Naive thymus-derived CD4-positive, alpha-beta T cell (primary cell): ENCODE measurements at places on chromosomes 2 and 18. TPM values are rescaled to one million over a fixed set of nuclear protein-coding genes. Genes with fewer than 3 reads are reported as not detected.

The NT5C1B gene
- total RNA-seq = not detected

The CDH20 gene
- not detected for total RNA-seq

The ASB18 gene
- not detected for total RNA-seq

The ZNF521 gene
- 1.1 TPM for total RNA-seq

The CROCC2 gene
- not detected in 2 replicates for total RNA-seq

The EPHA4 gene
- 42.8 TPM for total RNA-seq

The SFXN5 gene
- total RNA-seq = 12.0 TPM

The VAMP5 gene
- total RNA-seq = 37.0 TPM

The CD226 gene
- 45.9 TPM for total RNA-seq

DNA sequence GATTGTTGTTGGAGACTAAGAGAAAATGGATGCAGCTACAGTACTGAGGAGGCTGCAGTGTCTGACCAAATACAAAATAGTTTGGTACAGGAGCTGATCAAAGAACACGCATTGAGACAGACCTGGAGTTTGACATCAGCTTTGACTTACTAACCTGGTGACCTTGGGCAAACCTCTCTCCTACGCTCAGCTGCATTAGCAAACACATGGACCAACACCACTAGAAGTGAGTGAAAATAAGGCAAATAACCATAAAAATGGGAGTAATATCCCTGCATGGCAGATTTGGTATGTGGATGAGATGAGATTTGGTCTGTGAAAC, 126.5 kb downstream of the LPIN1 start:
- no peak overlapping the region for H3K4me3 ChIP-seq
- H3K27me3 ChIP-seq = no peaks in the 10 kb centered on the region
- H3K27ac ChIP-seq = no peak overlapping the region
- no peaks in the 10 kb centered on the region for H3K36me3 ChIP-seq
- no peaks in the 10 kb centered on the region for H3K4me1 ChIP-seq
- no peak for DNase-seq

DNA sequence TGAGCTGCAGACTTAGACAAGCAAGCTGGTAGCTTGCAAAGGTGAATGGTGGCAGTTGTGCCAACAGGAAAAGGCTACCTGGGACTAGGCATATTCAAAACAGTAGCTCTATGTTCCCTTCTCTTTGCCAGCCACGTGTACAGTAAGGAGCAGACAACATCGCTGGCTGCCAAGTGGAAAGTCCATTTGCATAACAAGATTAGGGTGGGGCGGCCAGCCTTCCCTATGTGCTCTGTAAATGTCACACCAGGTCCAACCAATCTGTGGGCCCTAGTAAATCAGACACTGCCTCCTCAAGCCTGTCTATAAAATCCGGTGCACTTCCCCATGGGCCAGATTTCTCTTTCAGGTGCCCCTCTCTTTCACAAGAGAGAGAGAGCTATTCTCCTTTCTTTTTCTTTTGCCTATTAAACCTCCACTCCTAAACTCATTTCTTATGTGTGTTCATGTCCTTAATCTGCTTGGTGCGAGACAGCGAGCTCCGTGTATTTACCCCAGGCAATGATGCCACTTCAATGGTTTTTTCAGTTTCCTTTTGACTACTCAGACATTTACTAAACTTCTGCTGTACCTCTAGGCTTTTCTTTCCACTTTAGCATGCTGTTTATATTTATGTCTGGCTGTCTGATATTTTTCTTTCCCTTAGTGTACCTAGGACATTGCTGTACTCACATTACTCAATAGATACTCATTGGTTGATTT, 297.4 kb upstream of the GCFC2 start:
- H3K36me3 ChIP-seq = no peaks in the 10 kb centered on the region
- H3K27ac ChIP-seq = no peak overlapping the region
- no peaks in the 10 kb centered on the region for H3K4me1 ChIP-seq
- DNase-seq = no peak

DNA sequence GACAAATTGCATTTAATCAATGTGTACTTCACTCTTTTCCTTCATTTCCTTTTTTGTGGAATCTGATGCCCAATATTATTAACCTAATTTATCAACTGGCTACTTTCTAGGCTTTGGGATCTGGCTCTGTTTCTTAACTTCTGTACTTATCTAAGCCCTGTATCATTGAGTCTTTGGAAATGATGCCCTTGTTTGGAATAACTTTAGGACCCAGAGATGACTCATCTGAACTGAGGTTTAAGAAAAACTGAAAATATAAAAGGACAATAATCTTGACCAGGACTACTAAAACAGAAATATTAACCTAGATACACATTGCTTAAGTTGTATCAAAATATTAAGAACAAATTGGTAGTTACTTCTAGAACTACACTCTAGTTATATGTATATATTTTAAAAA, 600.8 kb downstream of the CPS1 start:
- DNase-seq = no peak
- H3K36me3 ChIP-seq = no peaks in the 10 kb centered on the region
- no peak overlapping the region for H3K27ac ChIP-seq
- H3K4me3 ChIP-seq = no peak overlapping the region
- H3K4me1 ChIP-seq = no peaks in the 10 kb centered on the region

DNA sequence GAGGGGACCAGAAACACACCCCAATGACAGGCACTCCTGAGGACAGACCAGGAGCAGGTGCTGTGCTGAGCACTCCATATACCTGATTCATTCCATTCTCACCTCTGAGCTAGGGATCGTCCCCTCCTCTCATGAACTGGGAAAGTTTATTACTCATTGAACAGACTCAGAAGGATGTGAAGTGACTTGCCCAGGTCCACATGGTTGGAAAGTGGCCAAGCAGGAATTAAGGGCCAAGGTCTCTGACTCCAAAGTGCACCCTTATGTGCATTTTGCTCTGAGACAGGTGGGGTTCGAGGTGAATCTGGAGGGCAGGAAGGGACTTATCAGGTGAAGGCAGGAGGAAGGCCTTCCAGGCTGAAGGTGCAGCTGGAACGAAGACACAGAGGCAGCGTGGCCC, 25.1 kb upstream of the PLB1 start:
- H3K4me1 ChIP-seq = peaks cover 9% of the 10 kb centered on the region
- no peak overlapping the region for H3K27ac ChIP-seq
- DNase-seq = no peak
- H3K36me3 ChIP-seq = no peaks in the 10 kb centered on the region
- H3K4me3 ChIP-seq = no peak overlapping the region
- no peaks in the 10 kb centered on the region for H3K27me3 ChIP-seq

DNA sequence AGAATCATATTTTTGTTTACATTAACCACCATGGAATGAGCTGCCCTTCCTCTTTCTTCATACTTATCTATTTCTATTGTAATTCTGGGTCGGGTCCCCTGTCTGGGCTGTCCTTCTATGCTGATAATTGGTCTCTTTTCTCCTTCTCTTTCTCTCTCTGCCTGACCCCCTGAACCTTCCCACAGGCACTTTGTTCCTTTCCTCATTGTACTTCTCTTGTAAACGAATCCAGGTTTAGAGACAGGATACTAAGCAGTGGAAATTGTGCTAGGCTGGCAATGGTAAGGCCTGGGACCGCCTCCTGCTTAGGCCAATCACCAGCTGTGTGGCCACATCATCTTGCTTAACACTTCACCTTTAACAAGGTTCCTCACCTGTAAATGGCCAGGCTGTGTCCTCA, 137.0 kb downstream of the ZNF532 start:
- no peak overlapping the region for H3K27ac ChIP-seq
- no peak for DNase-seq
- no peaks in the 10 kb centered on the region for H3K4me1 ChIP-seq
- no peaks in the 10 kb centered on the region for H3K36me3 ChIP-seq

- no peaks in the 10 kb centered on the region for H3K27me3 ChIP-seq
- no peak overlapping the region for H3K27ac ChIP-seq
- H3K4me3 ChIP-seq = no peak overlapping the region
- peaks cover 8% of the 10 kb centered on the region for H3K4me1 ChIP-seq
These were observed 64.2 kb downstream of the TRIP12 start for GRCh38 chr2:229857634-229858033.

DNA sequence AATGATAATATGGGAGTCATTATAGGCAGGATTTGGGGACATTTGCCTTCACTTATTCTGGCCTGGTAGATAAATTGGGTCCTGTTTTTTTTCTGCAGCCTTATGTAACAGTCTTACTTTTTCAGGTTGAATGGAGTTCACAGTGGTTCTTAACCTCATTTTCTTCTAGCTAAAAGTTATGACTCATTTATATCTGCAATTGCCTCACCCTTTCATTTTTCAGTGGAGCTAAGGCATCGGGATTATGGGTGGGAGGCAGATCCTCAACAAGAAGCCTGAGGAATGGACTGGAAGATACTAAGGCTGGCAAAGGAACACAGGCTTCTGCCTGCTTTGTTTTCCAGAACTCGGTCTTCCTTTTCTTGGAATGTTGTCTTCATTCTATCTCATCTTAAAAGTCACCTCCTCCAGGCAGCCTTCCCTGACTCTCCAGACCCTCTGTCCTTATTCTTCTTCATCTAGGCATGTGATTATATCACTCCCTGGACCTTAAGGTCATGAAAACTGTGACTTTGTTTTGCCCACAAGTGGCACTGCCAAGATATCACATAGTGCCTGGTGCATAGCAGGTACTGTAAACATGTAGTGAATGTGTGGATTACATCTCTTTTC, 41.0 kb upstream of the ACSL3 start:
- H3K27me3 ChIP-seq = no peaks in the 10 kb centered on the region
- no peak for DNase-seq
- H3K36me3 ChIP-seq = no peaks in the 10 kb centered on the region
- H3K27ac ChIP-seq = no peak overlapping the region
- no peaks in the 10 kb centered on the region for H3K4me1 ChIP-seq

DNA sequence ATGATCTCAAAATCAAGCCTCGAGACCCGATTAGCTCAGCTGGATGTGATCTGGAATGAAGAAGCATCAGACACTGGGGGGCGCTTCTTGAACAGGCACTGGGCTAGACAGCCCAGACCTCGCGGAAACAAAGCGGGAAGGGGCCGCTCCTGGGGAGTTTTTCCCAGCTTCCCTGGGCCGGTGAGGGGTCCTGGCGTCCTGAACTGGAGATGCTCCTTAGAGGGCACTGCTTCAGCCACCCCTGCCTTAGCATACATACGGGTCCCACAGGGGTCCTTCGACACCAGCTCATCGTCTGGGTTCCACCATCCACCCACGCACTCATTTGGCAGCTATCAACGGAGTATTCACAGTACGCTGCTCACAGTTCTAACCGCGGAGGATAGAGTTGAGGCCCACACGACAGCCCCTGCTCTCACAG, 146.7 kb downstream of the TSN start:
- H3K4me1 ChIP-seq = no peaks in the 10 kb centered on the region
- no peak overlapping the region for H3K4me3 ChIP-seq
- H3K36me3 ChIP-seq = no peaks in the 10 kb centered on the region
- no peaks in the 10 kb centered on the region for H3K27me3 ChIP-seq

DNA sequence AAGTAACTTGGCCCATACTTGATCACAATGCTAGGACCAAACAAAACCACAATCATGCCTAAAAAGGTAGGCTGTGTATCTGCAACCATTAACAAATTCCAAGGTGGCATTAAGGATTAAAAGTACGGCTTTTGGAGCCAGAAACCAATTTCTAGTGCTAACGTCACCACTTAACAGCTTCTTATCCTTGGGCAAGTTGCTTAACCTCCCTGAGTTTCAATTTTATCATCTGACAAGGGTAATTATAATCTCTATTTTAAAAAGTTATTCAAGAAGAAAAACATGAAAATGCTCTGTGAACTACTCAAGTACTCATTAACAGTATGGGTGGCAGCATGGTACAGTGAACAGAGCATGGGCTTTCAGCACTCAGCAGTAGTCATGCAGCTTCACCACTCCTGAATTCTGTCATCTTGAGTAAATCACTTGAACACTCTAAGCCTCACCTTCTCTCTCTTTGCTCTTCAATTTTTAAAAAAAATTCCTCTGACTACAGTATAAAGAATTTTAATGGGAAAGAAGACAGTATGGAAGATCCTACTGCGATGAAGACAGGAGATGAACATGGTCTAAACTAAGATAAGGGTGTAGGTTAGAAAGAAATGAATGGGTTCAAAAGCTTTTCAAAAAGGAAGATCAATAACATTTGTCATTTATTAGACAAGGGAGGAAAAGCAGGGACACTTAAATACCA, 69.2 kb downstream of the SS18 start:
- no peak overlapping the region for H3K27ac ChIP-seq
- H3K4me3 ChIP-seq = no peak overlapping the region
- H3K4me1 ChIP-seq = no peaks in the 10 kb centered on the region

DNA sequence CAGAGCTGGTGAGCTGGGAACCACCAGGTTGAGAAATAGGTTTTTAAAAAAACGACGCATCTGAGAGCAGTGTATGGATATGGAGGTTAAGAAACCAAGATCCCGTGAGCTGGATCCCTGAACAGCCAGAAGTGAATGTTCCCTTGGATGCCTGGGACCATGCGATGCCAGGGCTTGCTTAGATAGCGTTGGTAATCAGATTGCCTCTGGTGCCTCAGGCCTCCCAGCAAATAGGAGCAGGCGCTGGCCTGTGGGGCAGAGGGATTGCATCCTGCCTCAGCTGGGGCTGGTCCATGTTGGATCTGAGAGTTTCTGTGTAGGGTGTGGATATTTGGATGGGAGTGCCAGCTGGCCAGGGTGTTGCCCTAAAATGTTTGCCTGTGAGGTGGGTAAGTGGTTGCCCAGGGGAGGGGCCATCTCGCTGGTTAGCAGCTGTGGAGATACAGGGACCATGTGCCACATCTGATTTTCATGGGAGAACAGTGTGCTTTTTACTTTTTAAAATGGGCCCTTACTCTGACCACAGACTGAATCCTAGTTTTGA, 80.8 kb upstream of the MCFD2 start:
- H3K36me3 ChIP-seq = no peaks in the 10 kb centered on the region
- H3K27ac ChIP-seq = no peak overlapping the region
- DNase-seq = no peak
- no peaks in the 10 kb centered on the region for H3K4me1 ChIP-seq

DNA sequence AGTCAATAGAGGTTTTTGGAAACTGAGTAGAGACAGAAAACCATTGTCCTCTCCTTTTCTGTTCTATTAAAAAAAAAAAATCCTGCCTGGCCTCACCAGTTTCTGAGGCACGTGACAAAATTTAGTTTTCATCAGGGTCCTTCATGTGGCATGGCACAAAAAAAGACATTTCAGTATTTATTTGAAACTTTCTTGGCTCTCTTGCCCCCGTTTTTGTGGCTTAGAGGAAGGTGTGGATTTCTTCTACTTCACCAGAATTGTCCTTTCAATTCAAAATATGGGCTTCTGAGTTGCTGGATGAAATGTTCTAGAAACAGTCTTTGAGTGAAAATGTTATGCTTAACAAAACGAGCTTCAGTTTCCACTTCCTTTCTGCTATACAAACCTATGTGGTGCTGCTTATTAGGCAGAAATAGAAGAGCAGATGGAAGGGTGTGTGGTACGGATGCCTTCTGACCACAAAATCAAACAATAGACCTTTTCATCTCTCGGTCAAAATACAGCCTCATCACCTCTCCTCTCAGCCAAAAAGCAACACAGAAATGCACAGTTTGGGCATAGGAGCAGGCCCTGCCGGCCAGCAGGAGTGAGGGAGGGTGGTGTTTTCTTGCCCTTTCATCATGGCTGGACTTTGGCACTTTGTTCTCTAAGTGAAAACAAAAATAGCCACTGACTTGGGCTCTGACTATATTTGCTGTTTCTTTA, 89.2 kb downstream of the SH3RF3 start:
- H3K27me3 ChIP-seq = peaks cover 24% of the 10 kb centered on the region
- peaks cover 57% of the 10 kb centered on the region for H3K4me1 ChIP-seq
- no peak for DNase-seq
- H3K4me3 ChIP-seq = peak overlapping the region; percentile 32
- no peaks in the 10 kb centered on the region for H3K36me3 ChIP-seq
